Stimulated activated CD4-positive, alpha-beta T cell treated with anti-CD3 and anti-CD28 coated beads, TNF-alpha, amount 100 ng/mL, for 4 hours (primary cell): ENCODE measurements at places on chromosomes 7 and 10.

GRCh38 chr10:86747796-86748581 is 8.4 kb upstream of the BMPR1A start:
- DNase-seq, result no peak

DNA sequence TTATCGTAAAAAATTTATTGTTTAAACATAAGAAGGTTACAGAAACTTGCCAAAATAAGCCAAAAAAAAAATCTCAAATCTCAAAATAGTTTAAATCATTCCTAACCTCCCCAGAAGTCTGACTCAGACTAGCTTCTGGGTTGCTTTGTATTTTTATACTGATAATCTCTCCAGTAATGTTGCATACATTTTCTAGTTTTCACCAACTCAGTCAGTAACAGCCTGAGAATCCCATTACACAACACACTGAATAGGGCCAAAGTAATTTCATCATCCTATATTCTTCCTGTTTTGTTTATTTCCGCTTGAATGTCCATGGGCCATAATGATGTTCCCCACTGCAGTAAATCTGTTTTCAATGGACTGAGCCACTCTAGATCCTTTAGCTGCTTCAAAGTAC is 478.5 kb downstream of the GPAM start:
- DNase-seq, result no peak

- no peak for DNase-seq
These were observed 93.2 kb downstream of the ADK start for GRCh38 chr10:74244097-74244685.

DNA sequence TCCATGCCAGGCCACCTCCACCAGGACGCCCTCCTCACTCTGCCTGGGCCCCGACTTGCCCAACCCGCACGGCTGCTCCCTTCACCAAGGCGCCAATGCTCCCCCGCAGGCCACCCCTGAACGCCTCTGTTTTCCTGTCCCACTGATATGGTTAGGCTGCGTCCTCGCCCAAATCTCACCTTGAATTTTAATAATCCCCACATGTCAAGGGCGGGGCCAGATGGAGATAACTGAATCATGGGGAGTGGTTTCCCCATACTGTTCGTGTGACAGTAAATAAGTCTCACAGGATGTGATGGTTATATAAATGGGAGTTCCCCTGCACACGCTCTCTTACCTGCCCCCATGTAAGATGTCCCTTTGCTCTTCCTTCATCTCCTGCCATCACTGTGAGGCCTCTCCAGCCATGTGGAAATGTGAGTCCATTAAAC is 29.8 kb downstream of the RSU1 start:
- DNase-seq, result peak; percentile 50

DNA sequence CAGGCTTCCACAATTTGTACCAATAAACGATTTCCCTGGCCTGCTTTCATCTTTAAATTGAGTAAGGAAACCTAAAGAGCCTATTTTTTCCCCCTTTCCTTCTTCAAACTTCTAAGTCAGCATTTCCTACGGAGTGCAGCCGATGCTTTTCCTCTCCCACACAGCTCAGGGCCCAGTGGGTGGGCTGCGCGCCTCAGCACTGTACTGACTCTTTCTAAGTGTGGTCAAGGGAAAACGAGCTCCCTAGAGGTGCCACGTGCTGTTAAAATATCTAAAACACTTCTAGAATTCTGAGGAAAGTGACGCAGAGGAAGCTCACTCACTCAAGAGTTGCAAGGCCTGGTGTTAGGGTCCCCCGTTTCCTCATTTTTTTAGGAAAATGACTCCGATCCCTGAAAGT is 29.0 kb downstream of the STEAP1B start:
- no peak for DNase-seq

- DNase-seq, result no peak
These were observed 951 bp downstream of the ZNF25 start for GRCh38 chr10:37975401-37975991.

DNA sequence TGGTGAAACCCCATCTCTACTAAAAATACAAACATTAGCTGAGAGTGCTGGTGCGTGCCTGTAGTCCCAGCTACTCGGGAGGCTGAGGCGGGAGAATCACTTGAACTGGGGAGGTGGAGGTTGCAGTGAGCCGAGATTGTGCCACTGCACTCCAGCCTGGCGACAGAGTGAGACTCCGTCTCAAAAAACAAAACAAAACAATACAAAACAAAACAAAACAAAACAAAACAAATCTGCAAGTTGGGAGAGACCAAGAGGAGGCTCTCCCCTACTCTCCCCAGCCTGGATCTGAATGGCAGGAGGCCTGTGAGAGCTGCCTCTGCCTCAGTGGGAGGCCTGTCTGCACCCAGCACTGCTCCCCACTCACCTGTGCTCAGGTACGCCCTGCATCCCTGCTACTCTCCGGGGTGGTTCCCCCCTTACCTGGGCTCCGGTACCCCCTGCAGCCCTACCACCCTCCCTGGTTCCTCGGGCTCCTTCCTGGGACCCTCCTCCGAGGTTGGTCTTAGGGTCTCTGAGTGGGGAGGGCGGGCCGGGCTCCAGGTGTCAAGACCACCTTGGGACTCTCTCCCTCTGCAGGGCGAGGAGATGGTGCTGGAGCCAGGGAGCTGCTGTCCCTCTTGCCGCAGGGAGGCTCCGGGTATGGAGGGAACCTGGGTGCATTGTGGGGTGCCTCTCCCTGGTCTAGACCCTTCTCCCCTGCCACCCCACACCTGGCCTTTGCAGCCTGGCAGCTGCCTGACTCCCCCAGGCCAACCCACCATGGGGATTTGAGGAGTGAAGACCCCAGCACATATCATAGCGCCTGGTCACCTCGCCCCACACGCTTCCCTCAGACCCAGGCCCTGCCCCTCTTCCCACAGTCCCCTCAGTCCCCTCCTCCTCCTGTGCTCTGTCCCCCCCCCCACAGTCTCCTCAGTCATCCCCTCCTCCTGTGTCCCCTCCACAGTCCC is 9.5 kb upstream of the ZNF862 start:
- no peak for DNase-seq

- no peak for DNase-seq
These were observed 226.0 kb downstream of the BMPER start for GRCh38 chr7:34131371-34131770.

- DNase-seq, result no peak
These were observed 23.5 kb downstream of the TRIM24 start for GRCh38 chr7:138483531-138483930.
